ENCODE measurements at places on chromosomes 1 and 21.

GRCh38 chr1:188314557-188315137 is 1485.9 kb downstream of the PLA2G4A start:
- no peak for DNase-seq

DNA sequence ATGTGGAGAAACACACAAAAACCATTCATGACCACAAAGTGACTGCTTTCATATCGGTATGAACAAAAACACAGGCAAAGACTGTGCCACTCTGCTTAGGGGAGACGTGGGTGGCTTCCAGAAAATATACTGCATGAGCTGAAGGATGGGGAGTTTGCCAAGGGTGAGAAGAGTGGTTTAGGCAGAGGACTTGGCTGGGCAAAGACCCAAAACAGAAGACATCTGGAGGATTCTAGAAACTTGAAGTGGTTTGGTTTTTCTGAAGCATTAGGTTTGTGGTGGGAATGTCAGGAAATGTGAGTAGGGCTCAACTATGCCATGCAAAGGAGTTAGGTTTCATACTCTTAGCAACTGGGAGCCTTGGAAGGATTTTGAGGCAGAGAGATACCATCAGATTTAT is 26.6 kb upstream of the DNM3 start:
- peak; percentile 83 for DNase-seq

GRCh38 chr1:234853906-234854644 is 244.1 kb upstream of the IRF2BP2 start:
- peak; percentile 25 for DNase-seq

- peak; percentile 60 for DNase-seq
These were observed 736.9 kb upstream of the ADAMTS5 start for GRCh38 chr21:27703791-27704190.

- DNase-seq, result peak; percentile 48
These were observed 57.9 kb downstream of the FMN2 start for GRCh38 chr1:240149484-240150094.

DNA sequence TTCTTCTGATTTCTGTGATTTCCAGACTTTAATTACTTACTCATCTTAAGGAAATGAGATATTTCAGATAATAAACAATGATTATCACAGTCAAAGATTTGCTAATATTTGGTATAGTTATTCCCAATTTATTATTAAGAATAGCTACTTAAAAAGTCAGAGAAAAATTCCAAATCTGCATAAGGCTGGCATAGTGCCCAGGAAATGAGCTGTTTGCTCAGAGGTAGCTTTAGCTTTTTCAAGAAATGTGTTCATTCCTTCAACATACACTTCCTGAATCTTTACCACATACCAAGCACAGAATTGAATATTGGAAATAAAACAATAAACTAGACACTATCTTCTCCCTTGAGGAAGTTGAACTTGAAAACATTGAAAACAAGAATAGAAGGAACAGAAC is 44.3 kb upstream of the KCNK1 start:
- peak; percentile 27 for DNase-seq

DNA sequence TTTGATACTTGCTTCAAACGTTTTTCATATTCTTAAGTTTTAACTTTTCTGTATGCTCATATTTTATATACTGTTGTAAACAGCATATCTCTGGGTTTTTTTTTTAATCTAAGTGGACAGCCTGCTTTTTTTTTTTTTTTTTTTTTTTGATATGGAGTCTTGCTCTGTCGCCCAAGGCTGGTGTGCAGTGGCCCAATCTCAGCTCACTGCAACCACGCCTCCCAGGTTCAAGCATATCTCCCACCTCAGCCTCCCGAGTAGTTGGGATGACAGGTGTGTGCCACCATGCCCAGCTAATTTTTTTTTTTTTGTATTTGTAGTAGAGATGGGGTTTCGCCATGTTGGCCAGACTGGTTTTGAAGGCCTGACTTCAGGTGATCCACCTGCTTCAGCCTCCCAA is 1.2 kb downstream of the TBCE start:
- no peak for DNase-seq

Measured in fibroblast of mammary gland (primary cell).